ENCODE measurements at places on chromosomes 5 and 9.

DNA sequence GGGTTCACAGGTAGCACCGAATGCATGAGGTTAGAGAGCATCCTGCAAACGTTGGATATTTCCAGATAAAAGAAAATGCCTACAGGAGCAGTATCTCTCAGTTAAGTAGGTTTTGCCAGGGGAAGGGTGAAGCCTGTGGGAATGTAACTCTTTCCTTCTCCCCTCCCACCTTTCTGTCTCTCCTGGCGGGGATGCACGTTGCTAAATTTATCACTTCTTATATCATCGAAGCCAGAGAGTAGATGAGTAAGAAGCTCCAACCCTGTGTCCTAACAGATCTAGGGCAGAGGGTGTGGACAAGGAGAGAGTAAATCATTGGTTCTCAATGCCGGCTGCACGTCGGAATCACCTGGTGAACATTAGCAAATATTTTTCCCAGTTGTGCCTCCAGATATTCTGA lies 457.5 kb downstream of the ENC1 start:
- DNase-seq = no peak

- DNase-seq = no peak
Measured at GRCh38 chr9:136888454-136888853, 2.1 kb downstream of the TRAF2 start.

DNA sequence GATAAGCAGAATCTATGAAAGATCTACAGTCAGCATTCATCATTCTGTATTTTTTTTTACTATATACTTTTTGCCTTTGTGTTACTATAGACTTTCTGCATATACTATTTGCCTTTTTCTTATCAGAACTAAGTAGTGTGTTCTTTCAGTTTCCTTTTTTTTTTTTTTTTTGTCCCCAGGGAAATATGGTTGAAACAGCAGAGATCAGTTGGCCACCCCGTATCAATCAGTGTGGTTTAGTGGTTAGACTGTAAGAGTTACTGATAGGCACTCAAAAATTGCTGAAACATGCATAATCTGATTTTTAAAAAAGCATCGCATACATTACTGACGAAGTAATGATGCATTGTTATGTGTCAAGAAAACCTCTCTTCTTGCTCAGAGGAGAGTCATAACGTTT lies 990.8 kb upstream of the EDIL3 start:
- no peak for DNase-seq

GRCh38 chr9:130137081-130137640 lies 35.0 kb upstream of the NCS1 start:
- DNase-seq = no peak

- no peak for DNase-seq
Measured at GRCh38 chr5:62795926-62796325, 217.3 kb downstream of the LRRC70 start.

DNA sequence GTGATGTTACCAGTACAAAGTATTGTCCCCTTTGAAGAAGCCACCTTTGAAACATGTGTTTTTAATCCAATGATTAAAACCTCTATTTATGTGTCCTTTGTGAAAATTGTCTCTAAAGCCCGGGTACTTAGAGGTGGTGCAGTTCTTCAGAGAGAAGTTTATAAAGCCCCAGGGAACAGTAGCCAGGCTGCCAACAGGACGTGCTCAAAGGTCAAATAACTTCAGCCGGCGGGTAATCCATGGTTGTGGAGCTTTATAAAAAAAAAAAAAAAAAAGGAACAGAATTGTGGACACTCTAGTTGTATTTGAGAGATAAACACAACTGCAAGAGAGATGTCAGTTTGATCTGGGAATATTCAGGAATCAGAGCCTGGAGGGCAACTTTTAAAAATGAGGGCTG lies 57.9 kb upstream of the CTNND2 start:
- no peak for DNase-seq

- DNase-seq = no peak
Measured at GRCh38 chr9:34744295-34745221, 34.6 kb upstream of the CCL21 start.

- no peak for DNase-seq
Measured at GRCh38 chr5:11334404-11334803, 569.8 kb downstream of the CTNND2 start.

DNA sequence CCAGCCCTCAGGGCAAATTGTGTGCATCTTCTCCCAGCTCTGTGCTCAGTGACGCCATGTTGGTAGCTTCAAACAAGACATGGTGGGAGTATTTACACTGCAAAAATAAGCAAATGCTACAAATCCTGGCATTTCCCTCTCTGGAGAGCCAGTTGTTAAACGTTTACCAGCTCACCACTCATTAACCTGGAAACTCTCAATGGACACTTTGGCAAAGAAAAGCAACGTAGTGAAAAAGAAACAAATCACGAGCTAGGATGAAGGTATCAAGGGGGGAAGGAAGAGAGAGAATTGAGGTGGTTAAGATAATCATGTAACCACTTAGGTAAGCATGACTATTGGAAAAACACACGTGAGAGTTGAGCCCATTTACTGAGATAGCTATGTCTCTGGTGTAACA lies 72.5 kb downstream of the MRPS30 start:
- no peak for DNase-seq

DNA sequence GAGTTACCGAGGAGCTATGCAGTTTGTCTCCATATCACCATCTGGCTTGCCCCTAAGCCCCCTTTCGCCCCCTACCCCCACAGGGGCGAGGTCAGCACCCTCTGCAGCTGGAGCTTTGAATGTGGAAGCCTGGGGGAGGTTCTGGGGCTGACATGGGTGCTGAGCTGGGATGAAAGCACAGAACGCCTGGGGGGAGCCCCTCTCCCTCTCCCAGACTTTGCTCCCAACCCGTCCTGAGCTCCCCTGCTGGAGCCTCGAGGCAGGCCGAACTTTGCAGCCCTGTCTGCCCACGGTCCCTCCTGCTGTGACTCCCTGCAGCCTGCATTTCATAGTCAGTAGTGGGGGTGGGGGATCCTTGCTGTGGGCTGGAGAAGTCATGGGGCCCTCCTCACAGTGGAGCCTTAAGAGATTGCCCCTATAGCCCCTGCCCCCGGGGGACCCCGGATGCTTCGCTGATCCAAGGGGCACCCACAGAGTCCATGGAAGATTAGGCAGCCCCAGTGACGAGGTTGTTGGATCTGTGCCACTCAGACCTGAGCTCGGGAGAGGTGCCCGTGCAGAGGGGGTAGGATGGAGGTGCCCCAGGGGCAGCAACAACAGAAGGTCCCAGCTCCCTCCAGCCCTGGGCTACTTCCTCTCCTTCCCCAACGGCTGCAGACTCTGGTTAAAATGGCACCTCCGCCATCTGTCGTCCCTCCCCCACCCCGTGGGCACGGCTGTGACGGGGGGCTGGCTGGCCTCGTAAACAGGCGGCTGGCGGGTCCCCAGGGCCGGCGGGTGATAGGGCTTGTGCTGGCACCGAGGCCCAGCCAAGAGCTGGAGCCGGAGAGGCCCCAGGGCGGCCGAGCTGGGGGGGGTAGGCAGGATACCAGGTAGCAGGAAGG lies 162.0 kb downstream of the C9orf50 start:
- no peak for DNase-seq

DNA sequence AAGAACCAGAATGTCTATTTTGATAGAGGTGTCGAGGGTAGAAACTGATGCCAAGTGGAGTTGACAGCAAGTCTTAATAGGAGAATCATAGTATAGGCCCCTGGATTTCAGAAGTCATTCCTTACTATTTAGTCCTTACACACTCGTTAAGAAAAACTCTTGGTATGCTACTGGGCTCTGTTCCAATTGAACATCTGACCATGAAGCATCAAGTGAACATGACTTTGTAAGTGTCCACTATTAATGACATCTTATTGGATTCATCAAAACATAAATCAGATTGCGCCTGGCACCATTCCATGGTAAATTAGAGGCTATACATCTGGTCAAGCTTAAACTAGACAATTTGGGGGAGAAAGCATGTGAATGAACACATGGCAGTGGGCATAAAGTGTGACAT lies 1056.5 kb upstream of the EDIL3 start:
- no peak for DNase-seq

DNA sequence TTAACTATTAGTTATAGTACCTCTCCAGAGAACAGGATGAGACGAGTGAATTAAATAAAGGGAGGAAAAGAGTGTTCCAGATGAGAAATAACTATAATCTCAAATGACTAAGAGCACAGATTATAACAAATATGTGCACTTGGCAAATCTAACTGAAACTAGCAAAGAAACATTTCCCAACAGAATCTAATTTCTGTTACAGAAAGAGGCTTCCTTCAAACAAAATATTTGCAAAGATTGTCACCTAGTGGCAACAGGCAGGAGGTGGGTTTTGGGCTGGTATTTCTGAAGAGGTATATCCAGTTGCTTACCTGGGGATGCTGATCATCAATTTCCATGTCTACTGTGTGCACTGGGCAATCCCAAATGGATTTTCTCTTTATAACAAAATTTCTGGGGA lies 5.6 kb upstream of the SPDL1 start:
- DNase-seq = no peak

- DNase-seq = no peak
Measured at GRCh38 chr9:73216100-73216499, 64.4 kb downstream of the ANXA1 start.

DNA sequence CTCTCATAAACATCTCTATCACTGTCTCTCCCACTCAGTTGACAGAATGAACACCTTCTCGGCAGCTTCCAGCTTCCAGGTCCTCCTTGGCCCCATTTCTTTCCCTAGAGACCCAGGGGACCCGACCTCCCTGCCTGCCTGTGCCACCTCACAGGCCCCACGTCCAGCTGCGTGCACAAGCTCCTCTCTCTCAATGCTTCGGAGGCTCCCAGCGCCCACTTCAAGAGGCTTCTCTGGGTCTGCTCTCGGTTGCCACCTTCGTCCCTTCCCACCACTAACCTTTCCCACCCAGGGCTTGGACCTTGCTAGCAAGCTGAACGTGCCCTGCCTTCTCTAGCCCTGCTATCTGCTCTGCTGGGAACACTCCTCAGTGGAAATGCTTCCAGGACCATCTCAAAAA lies 2.8 kb upstream of the N4BP3 start:
- no peak for DNase-seq

GRCh38 chr9:69115621-69116020 lies 58.5 kb upstream of the TJP2 start:
- no peak for DNase-seq

- DNase-seq = no peak
Measured at GRCh38 chr5:6780802-6781391, 67.7 kb downstream of the TENT4A start.

Measured in stimulated activated CD8-positive, alpha-beta memory T cell treated with anti-CD3 and anti-CD28 coated beads, Interleukin-12 subunit alpha, Interleukin-12 subunit beta, amount 100 ng/mL, for 4 hours (primary cell).